ENCODE measurements at places on chromosomes 13 and 19.
A peak's percentile ranks its signal among the peaks of the same experiment; 100 is the strongest.

DNA sequence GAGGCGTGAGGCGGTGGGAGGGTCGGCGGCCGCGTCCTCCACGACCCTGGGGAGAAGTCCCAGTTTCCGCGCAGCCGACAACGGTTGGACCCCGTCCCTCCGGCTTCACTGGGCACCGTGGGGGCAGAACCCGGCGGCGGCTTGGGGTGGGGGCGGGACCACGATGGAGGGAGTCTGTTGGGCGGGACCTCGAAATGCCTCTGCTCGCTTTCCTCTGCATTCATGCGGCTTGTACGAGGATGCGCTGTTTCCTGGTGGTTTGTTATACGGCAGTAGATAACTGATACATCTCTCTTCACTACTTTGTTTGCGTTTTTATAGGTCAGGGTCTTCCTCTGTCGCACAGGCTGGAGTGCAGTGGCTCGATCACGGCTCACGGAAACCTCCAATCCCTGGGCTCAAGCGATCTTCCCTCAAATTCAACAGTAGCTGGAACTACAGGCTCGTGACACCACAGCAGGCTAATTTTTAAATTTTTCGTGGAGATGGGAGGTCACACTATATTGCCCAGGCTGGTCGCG, 24.6 kb upstream of the ZNF846 start:
- DNase-seq, result peak; percentile 58

- no peak for DNase-seq
Measured at GRCh38 chr13:75855847-75856246, 219.7 kb downstream of the LMO7 start.

DNA sequence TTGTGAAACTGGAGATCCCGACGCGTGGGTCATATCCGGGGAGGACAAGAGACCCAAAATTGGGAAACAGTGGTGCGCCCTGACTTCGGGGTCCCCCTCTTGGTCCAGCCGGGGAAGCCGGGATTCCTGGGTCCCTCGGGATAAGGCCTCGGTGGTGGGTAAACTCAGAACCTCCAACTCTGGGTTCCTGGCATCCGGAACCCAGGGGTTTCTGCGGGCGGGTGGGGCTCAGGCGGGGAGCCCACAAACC, 688 bp downstream of the ZFP36 start:
- no peak for DNase-seq

DNA sequence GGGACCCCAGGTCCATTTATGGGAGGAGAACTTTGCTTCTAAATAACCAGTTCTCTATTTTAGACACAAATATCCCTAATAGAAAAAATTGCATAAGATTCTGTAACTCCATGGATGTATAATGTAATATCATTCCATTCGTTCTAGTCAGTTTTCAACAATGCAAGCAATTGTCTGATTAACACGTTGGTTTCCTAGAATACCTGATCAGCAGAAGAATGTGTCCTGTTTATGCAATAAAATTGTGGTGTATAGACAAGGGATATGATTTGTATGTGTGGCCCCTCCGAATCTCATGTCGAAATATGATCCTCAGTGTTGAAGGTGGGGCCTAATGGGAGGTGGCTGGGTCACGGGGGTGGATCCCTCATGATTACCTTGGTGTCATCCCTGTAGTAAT, 62.1 kb downstream of the RUBCNL start:
- no peak for DNase-seq

DNA sequence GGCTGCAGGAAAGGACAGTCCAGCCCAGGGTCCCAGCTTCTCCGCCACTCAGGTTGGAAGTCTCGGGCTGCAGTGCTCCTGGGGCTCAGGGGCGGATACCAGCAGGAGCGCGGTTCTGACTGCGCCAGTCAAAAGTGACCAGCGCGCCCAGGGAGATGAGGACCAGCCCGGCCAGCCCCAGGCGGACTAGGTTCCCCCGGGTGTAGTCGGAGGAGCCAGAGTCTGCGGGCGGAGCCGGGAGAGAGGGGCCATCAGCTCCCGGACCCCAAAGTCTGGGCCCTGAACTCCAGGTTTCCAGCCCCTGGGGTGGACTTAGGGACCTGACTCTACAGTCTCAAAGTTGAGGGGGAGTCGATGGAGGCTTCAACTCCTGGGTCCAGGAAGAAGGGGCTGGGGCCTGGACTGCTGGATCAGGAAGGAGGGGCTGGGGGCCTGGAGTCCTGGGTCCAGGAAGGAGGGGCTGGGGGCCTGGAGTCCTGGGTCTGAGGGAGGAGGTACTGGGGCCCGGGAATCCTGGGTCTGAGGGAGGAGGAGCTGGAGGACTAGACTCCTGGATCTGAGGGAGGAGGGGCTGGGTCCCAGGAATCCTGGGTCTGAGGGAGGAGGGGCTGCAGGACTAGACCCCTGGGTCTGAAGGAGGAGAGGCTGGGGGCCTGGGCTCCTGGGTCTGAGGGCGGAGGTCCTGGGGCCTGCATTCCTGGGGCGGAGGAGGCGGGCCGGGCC, 5.3 kb downstream of the OSCAR start:
- no peak for DNase-seq

GRCh38 chr19:2010135-2010668, 5.3 kb downstream of the BTBD2 start:
- no peak for DNase-seq

GRCh38 chr13:69450245-69450644, 657.4 kb upstream of the ATXN8OS start:
- no peak for DNase-seq

DNA sequence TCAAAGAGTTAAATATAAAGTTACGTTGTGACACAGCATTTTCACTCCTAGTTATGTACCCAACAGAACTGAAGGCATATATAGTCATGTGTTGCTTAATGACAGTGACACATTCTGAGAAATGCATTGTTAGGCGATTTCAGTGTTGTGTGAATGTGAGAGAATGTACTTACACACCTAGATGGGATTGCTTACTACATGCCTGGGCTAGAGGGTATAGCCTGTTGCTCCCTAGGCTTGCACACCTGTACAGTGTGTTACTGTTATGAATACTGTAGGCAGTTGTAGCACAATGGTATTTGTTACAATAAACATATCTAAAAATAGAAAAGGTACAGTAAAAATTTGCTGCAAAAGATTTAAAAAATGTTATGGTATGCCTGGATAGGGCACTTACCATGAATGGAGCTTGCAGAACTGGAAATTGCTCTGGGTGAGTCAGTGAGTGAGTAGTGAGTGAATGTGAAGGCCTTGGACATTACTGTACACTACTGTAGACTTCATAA, 89.2 kb downstream of the DHRS12 start:
- no peak for DNase-seq

GRCh38 chr13:91632086-91632485, 233.7 kb downstream of the GPC5 start:
- DNase-seq, result no peak

DNA sequence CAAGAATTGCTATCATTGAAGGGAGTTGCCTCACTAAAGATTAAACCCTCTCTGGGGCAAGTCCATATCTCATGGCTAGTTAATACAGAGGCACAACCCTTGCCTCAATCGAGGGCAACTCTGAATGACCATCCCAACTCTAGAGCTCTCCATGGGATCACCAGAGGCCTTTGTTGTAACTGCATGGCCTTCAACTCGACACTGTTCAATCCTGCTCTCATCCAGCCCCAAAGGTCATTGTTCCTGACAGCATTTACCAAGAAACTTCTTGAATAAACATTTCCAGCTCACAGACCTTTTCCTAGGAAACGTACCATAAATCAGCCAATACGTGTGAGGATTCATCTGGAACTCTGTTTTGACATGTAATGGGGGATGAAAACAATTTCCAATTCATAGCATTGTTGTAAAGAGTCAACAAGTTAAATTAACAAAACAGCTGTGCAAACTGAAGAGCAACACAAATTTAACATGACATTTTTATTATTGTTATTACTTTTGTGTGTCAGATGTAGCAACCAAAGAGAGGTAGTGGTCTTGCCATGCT, 452.7 kb downstream of the SUCLA2 start:
- DNase-seq, result no peak

DNA sequence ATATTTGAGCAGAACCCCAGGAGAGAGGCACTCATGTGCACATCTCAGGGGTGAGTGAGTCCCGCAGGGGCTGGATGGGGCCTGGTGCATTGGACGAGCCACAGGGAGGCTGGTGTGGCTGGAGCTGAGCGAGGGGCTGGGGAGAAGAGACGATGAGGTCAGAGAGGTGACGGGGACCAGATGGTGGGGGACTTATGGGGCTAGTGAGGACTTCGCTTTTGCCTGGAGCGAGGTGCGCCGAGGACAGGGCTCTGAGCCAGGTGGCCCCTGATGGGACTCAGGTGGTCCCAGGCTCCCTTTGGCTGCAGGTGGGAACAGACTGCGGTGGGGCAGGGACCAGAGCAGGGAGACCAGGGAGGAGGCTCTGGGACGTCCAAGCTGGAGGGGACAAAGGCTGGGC, 6.9 kb upstream of the FXYD3 start:
- no peak for DNase-seq

GRCh38 chr13:64088491-64088890, 2672.8 kb upstream of the PCDH20 start:
- DNase-seq, result no peak

GRCh38 chr19:46081928-46082727, 41.3 kb upstream of the IGFL4 start:
- DNase-seq, result peak; percentile 5

DNA sequence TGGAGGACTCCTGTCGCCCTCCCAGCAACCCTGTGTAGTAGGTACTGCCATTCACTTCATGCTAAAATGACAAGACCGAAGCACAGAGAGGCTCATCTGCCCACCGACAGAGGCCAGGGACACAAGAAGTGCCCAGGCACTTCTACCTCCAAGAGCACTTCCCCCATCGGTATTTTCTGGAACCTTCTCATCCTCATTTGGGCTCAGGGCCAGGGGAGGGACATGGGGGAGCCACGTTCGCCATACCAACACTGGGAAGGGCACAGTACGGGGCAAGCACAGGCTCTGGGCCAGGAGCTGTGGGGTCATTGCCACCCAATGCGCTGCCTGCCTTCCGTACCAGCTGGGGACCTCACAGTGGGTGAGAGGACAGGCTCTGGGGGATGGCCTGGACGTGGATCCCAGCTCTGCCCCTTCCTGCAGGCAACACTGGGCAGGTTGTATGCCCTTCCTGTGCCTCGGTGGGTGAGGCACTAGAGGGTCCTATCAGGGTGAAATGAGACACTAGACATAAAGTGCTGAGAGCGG, 21.3 kb upstream of the CCNP start:
- DNase-seq, result no peak

- no peak for DNase-seq
Measured at GRCh38 chr13:60671386-60671785, 274.4 kb downstream of the TDRD3 start.

GRCh38 chr13:104404325-104404724, 1338.1 kb upstream of the SLC10A2 start:
- DNase-seq, result no peak

GRCh38 chr13:91126806-91127205, 220.7 kb upstream of the MIR17HG start:
- DNase-seq, result no peak

DNA sequence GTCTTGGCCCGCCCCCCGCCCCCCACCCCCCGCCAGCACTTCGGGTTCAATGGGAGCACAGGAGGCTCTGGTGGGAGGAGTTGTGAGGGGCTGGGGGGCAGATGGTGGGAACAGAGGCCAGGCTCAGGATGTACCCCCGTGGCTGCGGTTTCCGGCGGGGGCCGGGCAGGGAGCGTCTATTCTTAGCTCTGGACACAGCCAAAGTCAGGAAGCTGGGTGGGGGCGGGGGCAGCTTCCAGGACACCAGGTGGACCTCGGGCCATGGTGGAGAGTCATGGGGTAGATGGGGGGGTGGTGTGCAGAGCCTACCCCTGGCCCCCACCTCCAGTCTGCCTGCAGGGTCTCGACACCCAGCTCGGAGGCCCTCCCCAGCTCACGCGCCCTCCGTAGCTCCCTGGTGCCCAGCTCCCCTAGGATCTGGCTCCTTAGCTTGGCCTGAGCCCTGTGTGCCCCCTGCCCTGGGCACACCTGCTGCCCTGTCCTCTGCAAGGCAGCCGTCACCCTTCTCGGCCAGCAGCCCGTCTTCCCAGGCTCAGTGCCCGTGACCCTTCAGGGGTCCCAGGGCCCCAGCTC, 2.2 kb upstream of the TBXA2R start:
- DNase-seq, result no peak
